Globus pallidus (tissue), 1 donor: ENCODE measurements at places on chromosomes 3 and 15.

DNA sequence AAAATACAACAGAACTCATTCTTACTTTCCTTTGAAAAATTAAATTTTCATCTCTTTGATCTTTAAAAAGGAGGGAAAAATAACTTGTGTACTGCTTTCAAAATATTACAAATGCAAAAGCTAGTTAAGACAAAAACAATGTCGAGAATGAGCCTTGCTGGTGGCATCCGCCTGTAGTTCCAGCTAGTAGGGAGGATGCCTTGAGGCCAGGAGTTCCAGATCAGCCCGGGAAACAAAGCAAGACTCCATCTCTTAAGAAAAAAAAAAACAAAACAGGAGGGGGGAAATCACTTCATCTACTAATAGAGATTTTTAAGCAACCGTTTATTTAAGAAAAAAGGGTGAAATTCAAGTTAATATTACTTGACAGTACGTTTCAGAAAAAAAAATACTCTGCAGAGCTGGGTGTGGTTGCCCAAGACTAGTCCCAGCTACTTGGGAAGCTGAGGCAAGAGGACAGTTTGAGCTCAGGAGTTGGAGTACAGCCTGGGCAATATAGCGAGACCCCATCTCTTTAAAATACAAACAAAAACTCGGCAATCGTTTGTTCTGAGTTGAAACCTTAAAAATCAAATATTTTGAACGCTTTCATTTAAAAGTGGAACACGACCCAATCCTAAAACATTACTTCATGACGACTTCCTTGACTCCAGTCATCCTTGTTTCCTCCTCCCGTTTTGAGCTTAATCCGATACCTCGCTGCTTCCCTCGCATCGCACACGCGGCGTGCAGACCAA, 1.2 kb downstream of the KPNA1 start:
- no peak for DNase-seq

DNA sequence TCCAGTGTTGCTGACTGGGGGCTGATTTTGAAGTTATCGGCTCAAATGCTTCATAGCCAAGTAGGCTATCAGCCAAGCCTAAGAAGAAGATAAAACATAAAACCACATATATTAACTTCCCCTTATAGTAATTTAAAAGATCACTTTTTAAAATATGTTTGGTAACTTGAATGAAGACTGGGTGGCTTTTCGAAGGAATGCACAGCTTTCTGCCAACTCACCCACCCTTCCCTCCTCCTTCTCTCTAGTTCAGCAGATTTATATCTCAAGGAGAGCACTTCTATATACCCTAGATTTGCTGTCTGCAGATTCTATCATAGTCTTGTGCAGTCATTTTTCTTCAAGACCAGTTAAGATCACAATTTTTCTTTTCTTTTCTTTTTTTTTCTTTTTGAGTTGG, 189.4 kb upstream of the CHRM5 start:
- DNase-seq: no peak

GRCh38 chr15:52733088-52733487, 53.9 kb upstream of the ATOSA start:
- no peak for DNase-seq

DNA sequence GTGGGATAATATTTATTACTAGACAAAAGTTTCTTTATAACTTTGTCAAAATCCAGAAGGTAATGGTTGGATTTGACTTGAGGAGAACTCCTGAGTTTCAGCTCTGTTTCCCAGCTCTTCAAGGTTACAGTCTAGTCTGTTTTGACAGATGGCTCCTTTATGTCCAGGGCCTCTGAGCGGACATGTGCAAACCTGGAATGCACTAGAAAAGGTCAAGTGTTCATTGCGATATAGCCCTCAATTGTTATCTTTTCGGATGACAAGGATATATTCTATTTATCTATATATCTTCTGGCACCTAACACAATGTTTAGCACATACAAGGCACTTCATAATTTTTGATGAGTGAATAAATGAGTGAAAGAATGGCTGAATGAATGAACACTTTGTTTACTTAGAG, 513.2 kb upstream of the GOLIM4 start:
- no peak for DNase-seq

DNA sequence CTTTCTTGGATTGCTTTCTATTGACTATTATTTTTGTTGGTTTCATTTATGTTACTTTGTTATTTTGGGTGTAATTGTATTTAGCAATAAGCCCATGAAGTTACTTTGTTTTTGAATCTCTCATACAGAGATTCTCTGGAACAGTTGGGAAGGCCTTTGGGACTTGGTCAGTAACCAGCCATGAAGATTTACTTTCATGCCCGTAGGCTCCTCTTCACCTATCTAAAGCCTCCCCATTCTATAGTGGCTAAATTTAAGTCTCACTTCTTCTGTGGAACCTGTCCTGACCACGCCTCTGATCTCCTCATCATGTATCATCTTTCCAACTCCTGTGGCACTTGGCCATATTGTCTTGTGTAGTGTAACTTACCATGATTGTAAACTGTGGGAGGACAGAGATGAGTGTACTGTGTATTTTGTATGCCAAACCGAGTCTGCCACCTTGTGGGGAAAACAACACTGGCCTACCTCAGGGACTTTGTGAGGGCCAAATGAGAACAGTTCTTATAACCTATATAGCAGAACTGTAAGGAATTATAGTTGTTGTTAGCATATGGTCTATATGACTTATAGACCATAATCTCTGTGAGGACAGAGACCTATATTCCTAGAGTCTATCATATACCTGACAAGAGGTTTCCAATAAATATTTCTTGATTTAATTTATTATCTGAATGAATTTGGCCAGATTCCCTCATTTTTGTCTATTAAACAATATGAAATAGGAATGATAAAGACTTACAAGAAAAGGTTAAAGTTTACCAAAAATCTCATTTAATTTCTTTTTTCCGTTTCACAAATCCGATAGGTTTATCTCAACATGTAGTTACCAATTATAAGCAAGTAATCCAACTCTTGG, 75.0 kb downstream of the STARD9 start:
- DNase-seq: peak; percentile 75

DNA sequence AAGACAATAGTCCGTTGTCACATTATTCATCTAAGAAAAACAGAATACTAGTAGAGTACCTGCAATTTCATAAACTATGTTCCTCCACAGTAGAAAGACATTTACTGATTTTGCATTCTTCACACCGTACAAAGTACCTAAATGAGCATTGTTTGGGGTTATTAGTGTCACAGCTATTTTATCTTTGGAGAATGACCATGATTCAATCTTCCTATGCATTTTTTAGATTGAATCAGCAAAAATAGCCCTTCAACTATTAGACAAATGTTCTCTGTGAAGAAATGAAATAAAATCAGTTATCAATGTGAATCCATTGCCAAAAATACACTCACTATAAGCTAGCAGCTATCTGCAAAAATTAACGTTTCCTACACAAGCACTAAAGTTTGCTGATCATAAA, 176.6 kb downstream of the PLCH1 start:
- DNase-seq: no peak

GRCh38 chr15:58980351-58980939, 7.0 kb upstream of the RNF111 start:
- DNase-seq: peak; percentile 49

DNA sequence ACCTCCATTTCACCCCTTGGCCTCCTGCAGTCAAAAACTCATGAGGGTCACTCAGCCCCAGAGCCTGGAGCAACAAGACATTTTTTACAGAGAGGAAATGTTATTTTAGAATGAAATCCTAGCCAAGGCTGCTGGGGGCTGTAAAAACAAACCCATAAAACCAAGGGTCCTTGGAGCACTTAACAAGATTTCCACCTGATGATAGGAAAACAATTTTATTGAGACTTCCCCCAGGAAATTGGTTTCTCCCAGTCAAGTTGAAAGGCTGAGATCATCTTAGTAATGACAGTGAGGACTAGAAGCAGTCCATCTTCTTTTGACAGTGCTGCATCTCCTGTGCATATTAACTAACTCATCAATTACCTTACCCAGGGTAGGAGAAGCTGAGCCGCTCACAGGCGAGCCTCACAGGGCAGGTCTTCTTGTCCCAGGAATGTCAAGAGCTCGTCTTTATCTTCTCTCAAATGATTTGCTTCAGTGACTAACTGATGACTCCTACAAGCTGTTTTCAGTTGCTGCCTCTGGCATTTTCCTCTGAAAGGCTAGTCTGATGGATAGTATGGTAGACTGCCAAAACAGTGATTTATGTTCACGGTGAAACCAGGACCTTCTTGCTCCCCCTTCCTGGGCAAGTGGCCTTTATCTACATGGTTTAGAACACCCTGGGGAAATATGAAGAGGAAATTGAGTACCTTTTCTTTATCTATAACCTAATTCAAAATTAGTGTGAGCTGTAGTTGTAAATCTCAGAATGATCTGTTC, 34.6 kb upstream of the AEN start:
- no peak for DNase-seq

DNA sequence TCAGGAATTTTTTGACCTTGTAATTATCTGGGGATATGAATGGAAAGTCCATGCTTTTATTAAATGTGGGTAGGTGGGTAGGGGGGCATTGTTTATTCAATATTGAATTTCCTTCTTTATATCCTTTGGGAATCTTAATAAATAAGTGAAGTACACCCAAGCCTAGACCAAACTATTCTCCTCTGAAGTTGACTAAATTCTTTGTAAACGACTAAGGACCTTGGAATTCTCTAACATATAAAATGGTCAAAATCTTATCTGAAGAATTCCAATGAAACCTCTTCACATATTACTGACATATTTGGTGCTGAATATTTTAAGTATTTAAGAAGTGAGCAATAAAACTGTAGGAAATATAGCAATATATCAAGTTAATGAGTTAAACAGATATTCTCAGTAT, 1432.1 kb upstream of the GBE1 start:
- DNase-seq: no peak

DNA sequence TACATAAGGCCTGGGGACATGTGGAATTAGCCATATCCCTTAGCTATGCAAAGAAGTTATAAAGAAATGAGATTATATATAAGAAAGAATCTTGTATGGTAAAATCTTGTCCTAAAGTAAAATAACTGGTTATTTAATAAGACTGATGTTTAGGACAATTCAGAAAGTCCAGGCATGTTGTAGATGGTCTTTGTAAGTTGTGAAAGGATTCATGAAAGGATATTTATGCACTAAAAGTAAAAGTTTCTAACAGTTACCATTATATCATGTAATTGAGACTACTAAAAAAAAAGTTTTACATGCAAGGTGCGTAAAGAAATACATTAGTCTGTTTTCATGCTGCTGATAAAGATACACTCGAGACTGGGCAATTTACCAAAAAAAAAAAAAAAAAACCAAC, 146.3 kb downstream of the FMN1 start:
- no peak for DNase-seq

DNA sequence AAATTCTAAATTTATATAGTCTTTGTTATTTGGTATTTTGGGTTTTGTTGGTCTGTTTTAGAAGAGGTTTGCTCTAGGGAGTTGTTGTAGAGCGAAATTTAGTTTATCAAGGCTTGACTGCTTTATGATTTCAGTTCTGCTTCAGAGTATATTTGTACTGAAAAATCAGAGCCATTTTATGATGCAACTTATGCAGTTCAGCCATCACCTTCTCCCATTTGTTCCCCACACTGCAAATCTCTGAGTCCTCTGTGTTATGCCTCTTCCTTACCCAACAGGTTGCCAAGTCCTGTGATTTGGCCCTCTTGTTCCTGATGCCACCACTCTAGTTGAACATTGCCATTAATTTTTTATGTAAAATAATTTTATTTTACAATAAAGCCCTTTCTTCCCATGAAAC, 140.4 kb downstream of the ZNF609 start:
- no peak for DNase-seq

- no peak for DNase-seq
Observed at GRCh38 chr15:98009971-98010370, 49.5 kb downstream of the ARRDC4 start.

- DNase-seq: no peak
Observed at GRCh38 chr15:75673426-75674235, 25.9 kb downstream of the SNX33 start.

GRCh38 chr15:91694131-91694830, 159.2 kb upstream of the SLCO3A1 start:
- no peak for DNase-seq

- DNase-seq: no peak
Observed at GRCh38 chr15:81286621-81287121, 37.3 kb downstream of the STARD5 start.

DNA sequence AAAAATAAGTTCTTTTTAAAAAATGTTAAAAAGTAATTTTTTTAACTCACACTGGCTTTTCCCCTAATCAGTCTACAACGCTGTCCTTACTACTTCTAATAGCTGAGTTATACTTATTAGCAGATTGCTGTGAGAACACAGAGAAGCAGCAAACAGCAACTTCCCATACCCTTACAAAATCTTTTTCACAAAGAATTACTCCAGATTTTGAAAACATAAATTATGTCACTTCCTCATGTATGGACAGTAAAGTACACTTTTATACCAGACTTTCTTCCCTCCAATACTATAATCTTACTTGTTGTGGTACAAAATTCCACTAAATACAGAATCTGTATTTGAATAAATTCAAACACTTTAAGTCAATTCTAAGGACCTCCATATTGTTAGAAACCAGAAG, 2.1 kb downstream of the PHC3 start:
- no peak for DNase-seq

DNA sequence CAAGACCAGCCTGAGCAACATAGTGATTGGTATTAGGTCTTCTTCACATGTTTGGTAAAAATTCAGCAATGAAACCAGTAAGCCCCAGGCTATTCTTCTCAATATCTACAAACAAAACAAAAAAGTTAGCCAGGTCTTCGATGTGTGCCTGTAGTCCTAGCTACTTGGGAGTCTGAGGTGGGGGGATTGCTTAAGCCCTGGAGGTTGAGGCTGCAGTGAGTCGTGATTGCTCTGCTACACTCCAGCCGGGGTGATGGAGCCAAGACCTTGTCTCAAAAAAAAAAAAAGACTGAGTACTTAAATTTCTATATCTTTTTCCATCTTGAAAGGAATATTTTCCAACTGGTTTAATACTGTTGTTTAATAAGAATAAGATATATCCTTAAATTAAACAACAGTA, 106.8 kb downstream of the MBNL1 start:
- no peak for DNase-seq

GRCh38 chr3:21876782-21877181, 125.8 kb upstream of the ZNF385D start:
- no peak for DNase-seq

DNA sequence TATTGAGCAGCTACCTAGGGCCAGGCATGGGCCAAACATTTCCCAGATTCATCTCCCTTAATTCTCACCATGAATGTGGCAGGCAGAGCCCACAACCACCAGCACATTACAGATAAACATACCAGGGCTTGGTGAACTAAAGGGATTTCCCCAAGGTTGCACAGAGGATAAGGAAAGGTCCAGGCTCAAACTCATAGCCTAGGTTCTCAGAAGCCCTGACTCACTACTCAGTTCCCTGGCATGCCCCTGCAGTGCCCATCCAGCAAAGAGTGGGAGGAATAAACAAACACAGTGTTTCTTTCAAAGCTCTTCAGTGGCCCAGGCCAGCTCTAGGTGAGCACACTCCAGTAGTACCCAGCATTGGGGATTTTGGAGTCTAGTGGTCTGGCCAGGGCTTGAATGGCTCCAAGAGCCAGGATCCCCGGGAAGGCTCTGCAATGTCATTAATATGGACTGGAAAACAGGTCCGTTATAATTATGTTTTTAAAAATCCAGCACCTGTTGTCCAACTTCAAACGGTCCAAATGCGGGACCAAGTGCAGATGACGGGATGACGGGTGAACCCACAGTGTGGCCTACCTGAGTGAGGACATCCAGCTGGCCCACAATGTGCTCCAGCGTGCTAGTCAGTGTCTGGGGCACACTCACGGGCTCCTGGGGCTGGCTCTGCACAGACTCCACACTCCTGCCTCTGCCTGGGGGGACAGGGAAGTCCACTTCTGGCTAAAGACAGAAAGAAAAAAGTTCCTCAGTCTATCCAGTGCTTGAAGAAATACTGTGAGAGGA, 39.8 kb upstream of the DUSP7 start:
- DNase-seq: no peak

- DNase-seq: no peak
Observed at GRCh38 chr3:120177151-120177550, 82.9 kb upstream of the GSK3B start.
